HuH-7 (cell line): ENCODE measurements at places on chromosomes 12 and 14.
A peak's percentile ranks its signal among the peaks of the same experiment; 100 is the strongest.

DNA sequence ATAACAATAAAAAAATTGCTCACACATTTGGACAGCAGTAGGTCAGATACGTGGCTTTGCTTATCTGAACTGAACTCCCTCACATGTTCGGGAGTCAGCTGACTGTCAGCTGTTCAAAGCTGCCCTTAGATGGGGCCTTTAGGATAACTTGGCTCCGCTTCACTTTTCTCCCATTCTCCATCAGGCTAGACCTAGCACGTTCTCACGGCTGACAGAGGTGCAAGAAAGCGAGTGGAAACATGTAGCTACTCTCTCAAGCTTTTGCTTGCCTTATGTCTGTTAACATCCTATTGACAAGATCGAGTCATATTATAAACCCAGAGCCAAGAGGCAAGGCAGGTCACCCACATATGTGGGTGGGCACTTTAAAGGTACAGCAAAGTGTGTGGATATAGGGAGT, 112.0 kb upstream of the PDZRN4 start:
- no peak for DNase-seq

DNA sequence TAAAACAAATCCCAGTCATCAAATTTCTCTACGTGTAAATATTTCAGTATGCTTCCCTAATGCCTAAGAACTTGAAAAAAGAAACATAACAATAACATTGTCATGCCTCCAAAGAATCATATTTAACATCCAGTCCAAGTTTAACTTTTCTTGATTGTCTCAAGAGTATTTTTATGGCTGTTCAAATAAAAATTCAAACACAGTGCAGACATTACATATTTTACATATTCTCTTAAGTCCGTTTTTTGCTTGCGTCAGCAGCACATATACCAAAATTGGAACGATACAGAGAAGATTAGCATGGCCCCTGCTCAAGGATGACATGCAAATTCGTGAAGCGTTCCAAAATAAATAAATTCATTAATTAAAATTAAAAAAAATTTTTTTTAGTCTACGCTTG, 23.3 kb upstream of the EEA1 start:
- DNase-seq = no peak

DNA sequence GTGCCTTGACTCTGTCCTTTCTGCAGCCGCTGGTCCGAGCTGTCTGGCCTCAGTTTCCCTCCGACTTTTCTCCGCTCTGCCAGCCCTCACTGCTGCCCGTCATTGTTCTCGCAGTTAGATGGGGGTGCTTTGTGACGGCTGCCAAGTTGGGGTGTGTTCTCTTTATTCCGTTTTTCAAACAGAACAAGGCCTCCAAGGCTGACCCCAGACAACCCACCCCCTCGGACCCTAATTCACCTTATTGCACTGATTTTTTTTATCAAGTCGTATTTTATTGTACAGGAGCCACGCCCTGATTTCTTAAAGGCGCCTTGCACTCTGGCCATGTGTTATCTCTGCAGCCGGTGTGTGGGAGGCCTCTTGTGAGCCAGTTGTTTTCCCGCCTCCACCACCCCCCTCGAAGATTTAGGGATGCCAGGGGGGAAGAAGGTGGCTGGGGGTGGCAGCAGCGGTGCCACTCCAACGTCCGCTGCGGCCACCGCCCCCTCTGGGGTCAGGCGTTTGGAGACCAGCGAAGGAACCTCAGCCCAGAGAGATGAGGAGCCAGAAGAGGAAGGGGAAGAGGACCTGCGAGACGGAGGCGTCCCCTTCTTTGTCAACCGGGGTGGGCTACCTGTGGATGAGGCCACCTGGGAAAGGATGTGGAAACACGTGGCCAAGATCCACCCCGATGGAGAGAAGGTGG, 1.3 kb downstream of the VASH1 start:
- DNase-seq = no peak

GRCh38 chr12:50924131-50924438, 28.3 kb upstream of the HIGD1C start:
- no peak for DNase-seq

DNA sequence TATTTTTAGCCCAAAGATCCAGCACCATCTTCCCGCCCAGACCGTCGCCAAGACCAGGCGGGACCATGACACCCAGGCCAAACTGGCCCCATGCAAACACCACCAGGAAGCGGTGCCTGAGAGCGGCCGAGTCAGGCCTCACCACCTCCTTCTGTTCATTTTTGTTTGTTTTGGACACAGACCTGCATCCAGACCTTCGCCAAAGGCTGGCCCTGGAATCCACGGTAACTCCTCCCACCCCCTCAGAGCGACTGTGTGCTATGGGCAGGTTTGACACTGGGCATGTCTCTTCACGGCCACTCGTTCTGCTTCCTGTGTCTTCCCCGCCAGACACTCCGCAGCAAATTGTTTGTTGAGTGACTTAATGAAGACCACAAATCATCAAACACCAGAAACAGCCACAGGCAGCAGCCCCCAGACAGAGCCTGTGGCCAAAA, 47.1 kb downstream of the NCOR2 start:
- no peak for DNase-seq

DNA sequence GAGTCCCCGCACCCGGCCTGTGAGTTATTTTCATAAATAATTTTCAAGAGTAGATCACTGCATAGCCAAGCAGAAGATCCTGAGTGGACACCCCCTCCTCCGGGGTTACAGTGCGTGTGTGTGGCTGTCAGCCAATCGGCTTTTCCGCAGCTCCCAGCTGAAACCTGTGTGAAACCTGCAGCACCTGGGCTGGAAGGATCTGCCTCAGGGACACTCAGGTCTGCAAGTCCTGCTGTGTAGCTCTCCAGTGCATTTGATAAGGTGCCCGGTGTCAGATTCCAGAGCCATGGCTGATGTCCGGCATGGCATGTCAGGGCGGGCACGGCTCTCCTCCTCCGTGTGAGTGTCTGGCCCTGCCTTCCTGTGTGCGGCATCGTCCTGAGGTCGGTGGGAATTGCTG, 124.8 kb downstream of the GLT1D1 start:
- DNase-seq = no peak

- peak; percentile 73 for DNase-seq
Measured at GRCh38 chr12:108337235-108338223, 1.6 kb downstream of the CMKLR1 start.

DNA sequence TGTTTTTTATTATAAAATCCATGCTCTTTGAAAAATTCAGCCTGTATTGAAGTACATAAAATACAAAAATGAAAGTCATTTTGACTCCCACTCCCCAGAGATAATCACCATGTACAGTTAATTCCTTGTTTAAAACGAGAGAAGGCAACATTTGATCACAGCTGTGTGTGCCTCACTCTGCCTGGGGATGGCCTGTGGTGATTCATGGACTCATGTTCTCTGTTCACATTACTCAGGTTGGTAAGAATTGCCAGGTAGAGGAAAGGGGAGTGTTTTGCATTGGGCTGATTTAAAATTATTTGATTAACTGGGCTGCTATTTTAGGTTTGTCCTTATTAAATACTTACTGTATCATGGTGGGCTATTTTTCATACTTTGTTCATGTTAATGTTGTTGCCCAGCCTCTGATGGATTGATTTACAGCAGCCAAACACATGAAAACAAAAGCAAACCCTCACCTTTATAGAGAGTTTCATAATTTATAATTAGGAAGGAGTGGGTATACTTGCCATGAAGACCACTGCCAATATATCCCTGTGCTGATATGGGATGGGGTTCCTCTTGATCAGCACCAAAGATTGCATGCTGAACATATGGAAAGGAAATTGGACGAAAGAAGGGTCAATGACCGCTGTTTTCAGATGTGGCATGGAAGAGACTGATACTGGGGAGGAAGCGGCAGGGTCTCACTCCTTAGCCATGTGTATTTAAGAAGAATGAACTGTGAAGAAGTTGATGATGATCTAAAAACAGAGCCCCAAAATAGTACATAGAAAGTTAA, 3.0 kb downstream of the ZBTB1 start:
- no peak for DNase-seq

DNA sequence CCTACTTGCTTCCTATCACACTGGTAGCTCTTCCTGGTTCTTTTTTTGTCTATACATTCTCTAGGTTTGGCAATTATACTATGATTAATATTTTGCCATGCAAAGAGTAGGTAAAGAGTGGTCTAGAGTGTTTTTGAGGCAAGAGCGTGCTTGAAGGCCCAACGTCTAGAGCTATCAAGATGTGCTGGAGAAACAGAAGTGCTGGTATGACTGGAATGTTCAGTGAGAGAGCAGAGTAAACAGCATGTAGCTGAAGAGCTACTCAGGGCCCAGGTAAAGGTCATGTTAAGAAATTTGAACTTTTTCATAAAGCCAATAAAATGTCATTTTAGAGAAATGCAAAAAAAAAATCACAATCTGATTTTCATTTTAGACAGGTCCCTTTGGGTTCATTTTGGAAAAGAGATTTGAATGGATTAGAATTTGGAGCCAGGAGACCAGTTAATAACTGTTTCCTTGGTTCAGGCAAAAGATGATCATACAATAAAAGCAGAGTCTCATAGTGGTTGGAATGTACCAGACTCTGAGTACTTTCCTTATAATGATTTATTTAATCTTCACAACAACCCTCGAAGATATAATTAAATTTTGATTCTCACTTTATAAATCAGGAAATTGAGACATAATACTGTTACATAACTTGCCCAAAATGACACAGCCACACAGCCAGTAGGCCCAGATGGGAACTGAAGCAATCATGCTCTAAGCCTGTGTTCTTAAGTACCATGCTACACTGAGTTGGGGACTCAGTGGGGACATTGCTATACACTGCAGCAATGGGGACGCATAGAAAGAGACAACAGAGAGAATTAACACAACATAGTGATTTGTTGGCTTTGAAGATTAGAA, 350.1 kb downstream of the NELL2 start:
- peak; percentile 30 for DNase-seq

- DNase-seq = no peak
Measured at GRCh38 chr12:66678338-66679275, at the start of gene GRIP1. GRIP1 (minus strand) TSS chr12:66679076; CDS start chr12:66678904, 172 bp downstream.

GRCh38 chr12:49789992-49790391, 38.2 kb downstream of the NCKAP5L start:
- no peak for DNase-seq

DNA sequence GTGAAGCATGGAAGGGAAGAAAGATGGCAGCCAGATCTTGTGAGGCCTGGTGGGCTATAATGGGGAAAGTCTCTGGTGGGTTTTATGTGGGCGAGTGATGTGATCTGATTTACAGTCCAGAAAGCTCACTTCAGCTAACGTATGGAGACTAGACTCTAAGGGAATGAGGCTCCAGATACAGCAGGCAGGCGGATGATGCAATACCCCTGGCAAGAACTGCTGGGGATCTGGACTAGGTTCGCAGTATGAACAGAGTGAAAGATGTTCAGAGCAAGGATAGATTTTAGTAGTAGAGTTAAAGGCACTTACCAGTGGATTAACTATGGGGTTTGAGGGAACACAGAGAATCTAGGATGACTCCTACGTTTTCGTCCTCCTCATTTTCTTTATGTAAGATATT, 253.1 kb downstream of the ANO2 start:
- DNase-seq = no peak

- no peak for DNase-seq
Measured at GRCh38 chr12:95126736-95127135, 53.3 kb upstream of the NR2C1 start.

DNA sequence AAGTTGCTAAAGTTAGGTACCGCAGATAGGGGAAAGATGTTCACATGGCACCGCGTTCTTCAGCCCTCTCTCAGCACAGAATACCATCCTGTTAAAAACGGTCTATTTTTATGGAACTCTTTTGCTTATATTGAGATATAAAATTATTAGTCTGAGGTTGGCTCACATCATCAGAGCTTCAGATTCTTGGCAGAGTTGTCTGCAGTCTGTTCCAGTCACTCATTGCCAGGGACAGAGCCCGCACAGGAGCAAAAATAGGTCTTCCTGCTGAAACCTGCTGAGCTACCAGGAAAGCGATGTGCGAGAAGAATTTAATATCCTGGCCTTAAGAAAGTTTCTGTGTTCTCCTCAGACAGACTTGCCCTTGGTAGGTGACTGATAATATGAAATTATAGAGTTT, 249.8 kb downstream of the VRK1 start:
- DNase-seq = no peak

- no peak for DNase-seq
Measured at GRCh38 chr14:74500417-74501134, 7.0 kb downstream of the ISCA2 start.

GRCh38 chr14:89357655-89358297, 59.3 kb downstream of the FOXN3 start:
- no peak for DNase-seq

DNA sequence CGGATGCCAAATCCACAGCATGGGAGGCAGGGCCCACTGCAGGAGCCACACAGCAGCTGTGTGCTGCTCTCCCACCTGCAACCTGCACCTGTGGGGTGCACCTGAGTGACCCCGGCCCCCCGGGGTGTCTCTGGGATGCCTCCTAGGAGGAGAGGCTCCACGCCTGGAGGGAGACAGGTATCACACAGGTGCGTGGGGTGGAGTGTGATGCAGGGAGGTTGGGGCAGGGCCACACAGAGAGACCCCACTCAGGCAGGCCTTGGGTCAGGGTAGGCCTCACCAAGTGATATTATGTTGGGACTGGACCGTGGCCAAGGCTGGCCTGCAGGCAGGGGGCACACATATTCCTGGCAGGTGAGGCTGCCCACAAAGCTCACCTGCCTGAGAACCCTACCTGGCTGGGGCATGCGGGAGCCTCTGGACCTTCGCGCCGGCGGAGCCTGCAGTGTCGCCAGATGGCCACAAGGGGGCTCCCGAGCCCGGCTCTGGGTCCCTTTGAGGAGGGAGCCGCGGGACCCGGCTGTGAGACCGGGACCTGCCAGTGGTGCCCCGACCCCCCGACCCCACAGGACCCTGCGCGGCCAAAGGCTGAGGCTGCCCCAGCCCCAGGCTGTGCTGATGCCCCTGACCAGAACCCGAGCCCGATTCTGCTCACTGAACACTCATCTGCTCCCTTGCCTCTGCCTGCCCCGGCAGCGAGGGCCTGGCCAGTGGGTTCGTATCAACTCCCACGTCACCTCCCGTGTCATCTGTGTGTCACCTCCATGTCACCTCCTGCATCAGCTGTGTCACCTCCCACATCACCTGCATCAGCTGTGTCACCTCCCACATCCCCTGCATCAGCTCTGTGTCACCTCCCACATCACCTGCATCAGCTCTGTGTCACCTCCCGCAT, 11.4 kb downstream of the TMEM121 start:
- peak; percentile 79 for DNase-seq

GRCh38 chr14:66540038-66540437, 32.1 kb downstream of the GPHN start:
- DNase-seq = no peak

- no peak for DNase-seq
Measured at GRCh38 chr14:88188745-88189416, 134.2 kb downstream of the KCNK10 start.

DNA sequence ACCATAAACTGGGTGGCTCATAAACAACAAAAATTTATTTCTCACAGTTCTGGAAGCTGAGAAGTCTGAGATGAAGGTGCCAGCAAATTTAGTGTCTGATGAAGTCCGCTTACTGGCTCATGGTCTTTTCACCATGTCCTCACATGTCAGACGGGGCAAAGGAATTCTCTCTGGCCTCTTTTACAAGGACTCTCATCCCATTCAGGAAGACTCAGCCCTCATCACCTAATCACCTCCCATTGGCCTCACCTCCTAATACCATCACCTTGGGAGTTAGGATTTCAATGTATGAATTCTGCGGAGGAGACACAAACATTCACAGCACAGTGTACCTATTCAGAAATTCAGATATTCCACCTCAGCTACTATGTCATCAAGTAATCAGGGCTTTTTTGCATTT, 357.6 kb downstream of the PAWR start:
- no peak for DNase-seq

- DNase-seq = no peak
Measured at GRCh38 chr14:104421401-104421821, 158.2 kb upstream of the C14orf180 start.
